ENCODE measurements at places on chromosomes 7 and 10. TPM values are rescaled to one million over a fixed set of nuclear protein-coding genes. Genes with fewer than 3 reads are reported as not detected.
A peak's percentile ranks its signal among the peaks of the same experiment; 100 is the strongest.

- no peak for DNase-seq
Observed at GRCh38 chr10:119268428-119268827, 61.1 kb downstream of the GRK5 start.

TMED4 gene
- total RNA-seq = 84.0 TPM

TSPAN33 gene
- 0.28 TPM for total RNA-seq

GRCh38 chr10:14382531-14382930 lies 51.8 kb upstream of the FRMD4A start:
- no peak for DNase-seq

- DNase-seq = peak; percentile 55
Observed at GRCh38 chr7:29494350-29494749, 69.3 kb upstream of the PRR15 start.

OR2A7 gene
- not detected for total RNA-seq

Data from HFFc6 (cell line).